ENCODE measurements at places on chromosomes 2 and 18.
A peak's percentile ranks its signal among the peaks of the same experiment; 100 is the strongest.

GRCh38 chr2:36376319-36376765, 20.8 kb downstream of the CRIM1 start:
- DNase-seq: no peak

DNA sequence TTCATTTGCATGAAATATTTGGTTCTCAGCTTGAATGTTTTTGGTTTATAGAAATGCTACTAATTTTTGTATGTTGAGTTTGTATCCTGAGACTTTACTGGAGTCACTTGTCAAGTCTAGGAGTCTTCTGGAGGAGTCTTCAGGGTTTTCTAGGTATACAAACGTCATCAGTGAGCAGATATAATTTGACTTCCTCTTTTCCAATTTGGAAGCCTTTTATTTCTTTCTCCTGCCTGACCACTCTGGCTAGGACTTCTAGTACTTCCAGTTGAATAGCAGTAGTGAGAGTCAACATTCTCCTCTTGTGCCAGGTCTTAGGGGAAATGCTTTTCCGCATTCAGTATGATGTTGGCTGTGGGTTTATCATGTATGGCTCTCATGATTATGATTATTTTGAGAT, 55.4 kb upstream of the THUMPD2 start:
- no peak for DNase-seq

DNA sequence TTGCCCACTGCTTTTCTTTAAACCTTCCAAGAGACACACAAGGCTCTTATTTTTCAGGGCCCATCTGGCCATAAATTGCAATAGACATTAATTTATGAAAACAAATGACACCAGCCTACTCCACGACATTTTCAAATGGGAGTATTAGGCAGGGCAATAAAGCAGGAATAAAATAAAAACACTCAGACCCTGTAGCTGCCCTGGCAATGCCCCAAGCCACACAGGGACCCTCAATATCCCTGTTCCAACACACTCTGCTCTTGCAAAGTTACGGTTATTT, 550.8 kb upstream of the TNP1 start:
- no peak for DNase-seq

DNA sequence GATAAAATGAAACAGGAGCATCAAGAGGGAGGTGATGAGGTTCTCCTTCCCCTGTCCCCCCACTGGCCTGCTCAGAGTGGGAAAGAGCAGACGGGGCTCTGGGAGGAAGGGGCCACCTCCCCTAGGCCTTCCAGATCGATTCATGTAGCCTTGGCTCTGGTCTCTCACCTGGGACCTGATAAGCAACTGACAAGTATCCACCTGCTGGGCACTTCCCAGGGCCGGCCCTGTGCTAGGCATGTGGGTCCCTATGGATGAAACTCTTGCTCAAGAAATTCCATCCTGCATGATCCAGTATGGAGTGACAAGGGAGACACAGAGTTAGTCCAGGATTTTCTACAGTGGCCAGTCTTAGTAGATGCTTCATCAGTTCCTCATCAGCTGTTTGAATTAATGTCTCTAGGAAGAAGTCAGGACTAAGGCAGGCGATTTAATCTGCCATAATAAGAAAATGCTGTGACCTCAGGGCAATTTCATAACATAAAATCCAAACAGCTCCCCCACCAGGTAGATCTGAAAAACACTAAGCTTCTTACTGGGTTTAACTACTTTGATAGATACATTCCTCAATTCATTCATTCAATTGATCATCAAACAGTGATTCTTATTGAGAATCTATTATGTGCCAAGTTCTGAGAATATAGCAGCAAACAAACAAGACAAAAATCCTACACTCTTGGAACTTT, 44.7 kb upstream of the ZFP36L2 start:
- DNase-seq: no peak

DNA sequence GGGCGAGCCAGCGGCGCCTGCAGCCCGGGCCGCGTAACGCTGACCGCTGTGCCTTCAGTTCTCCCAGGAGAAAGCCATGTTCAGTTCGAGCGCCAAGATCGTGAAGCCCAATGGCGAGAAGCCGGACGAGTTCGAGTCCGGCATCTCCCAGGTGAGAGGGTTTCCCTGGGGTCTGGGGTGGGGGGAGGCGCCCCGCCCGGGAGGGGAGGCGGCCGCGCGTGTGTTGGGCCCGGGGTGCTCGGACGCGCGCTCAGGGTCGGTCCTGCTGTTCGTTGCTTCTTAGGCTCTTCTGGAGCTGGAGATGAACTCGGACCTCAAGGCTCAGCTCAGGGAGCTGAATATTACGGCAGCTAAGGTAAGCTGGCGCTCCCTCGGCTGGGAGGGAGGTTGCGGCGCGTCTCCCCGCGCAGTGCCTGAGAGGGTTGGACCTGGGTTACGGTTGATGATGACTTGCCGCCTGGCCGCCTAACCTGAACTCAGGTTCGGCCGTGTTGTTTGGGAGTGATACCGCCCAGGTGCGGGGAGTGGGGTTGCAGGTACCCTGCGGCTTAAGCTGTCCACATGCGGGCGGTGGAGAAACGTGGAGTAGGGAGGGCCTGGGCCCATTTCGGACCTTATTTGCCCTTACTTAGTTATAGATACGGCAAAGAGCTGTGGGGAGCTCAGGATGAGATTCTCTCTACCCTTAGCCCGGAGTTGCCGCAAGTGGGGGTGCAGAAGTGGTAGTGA, 638 bp downstream of the RPS7 start:
- DNase-seq: no peak

GRCh38 chr2:180790891-180791290, 189.5 kb upstream of the UBE2E3 start:
- no peak for DNase-seq

DNA sequence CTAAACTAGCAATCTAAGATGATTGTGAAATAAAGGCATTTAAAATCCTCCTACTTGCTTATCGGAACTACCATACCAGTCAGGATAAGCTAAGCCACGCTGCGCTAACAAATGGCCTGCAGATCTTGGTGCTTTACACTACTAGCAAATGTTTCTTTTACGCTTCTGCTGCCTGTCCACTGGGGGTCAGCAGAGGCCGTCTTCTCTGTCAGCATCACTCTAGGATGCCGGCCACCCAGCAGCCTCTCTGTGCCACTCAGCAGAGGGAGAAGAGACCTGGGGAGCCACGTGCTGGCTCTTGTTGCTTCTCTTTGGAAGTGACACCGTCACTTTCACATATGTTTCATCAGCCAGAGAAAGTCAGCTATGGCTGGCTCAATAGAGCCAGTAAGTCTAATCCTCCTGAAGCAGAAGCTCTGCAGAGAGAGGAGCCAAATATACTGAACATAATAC, 36.6 kb downstream of the COPS8 start:
- peak; percentile 54 for DNase-seq

DNA sequence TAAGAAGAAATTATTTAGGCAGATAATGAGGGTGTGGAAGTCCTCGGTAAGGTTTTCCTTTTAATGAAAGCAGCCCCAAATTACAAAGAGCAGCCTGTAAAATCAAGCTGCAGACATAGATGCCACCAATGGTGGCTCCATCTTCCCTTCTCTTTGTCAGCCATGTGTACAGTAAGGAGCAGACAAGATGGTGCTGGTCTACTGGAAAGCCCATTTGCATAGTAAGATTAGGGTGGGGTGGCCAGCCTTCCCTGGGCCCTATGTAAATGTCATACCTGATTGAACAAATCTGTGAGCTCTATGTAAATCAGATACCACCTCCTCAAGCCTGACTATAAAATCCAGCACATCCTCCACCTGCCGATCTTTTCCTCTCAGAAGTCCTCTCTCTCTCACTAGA, 154.4 kb upstream of the SERTAD2 start:
- DNase-seq: no peak

- DNase-seq: no peak
Measured at GRCh38 chr18:7824970-7825369, 257.9 kb downstream of the PTPRM start.

DNA sequence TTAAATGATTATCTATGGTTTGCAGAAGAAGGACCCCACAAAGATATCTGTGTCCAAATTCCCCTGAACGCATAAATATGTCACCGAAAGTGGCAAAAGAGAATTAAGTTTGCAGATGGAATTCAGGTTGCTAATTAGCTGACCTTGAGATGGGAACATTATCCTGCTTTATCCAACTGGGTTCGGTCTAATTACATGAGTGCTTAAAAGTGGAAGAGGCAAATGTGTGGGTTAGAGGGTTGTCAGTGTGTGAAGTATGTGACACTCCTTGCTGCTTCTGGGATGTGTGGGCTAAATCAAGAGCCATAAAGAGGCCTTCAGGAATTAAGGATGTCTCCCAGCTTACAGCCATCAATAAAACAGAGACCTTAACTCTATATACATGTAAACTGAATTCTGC, 53.5 kb downstream of the CDH19 start:
- no peak for DNase-seq

DNA sequence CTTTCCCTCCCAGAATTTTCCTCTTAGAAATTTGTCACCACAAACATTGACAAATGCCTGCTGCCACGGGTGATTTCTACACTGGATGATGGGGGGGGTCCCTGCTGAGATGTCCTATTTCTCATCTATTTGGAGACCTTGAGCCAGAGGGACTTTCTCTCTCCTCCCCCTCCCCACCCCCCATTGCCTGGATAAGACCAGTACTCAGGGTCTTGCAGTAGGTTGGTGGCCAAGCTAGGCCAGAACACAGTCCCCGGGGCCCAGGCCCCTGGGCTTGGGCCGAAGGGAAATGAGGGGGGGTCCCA, 560 bp upstream of the DUSP2 start:
- no peak for DNase-seq

DNA sequence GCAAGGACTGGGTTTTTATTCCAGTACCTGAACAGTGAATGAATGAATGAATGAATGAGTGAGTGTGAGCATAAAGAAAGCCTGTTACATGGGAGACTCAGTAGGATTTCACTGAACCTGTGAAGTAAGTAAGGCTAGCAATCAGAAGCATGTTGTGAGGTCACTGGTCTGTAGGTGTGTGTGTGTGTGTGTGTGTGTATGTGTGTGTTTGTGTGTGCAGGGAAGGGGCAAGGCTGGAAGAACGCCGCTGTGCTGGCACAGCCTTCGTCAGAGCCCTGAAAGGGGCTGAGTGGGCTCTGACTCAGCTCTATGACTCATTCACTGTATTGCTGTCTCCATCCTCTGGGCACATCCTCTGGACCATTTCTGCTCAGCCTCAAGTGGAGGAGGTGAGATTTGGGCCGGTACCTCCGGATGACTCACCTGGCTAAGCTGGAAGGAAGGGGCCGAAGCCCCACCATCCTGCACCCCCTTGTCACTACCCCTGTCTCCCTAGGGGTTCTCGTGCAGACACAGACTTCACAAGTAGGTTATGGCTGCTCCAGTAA, 51.4 kb upstream of the MRPL33 start:
- DNase-seq: no peak

GRCh38 chr2:100818606-100819369, 1.2 kb upstream of the NPAS2 start:
- DNase-seq: peak; percentile 45

DNA sequence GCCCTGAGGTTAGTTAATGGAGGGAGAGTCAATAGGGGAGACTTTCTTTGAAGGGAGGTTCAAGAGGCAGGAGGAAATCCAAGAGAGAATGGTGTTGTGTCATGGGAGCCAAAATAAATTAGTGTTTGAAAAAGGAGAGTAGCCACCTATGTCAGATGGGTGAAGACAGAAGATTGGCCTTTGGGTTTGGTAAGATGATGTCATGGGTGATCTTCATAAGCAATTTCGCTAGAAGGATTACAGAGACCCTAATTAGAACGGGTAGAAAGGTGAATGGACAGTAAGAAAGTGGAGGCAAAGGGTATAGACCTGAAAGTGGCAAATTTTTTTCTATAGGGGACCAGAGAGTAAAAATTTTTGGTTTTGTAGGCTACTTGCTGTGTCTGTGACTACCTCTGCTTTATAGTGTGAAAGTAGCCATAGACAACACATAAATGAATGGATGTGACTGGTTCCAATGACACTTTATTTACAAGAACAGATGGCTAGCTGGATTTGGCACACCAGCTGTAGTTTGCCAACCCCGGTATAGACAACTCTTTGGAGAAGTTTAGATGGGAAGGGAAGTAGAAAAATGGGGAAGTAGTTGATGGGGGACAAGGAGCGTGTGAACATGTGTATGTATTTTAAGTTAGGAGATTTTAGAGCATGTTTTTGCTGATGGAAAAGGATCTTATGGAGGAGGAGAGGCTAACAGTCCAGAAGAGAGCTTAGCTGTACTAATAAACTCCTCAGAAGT, 9.3 kb downstream of the STAMBP start:
- no peak for DNase-seq

- DNase-seq: no peak
Measured at GRCh38 chr2:63764630-63765029, 77.1 kb upstream of the UGP2 start.

DNA sequence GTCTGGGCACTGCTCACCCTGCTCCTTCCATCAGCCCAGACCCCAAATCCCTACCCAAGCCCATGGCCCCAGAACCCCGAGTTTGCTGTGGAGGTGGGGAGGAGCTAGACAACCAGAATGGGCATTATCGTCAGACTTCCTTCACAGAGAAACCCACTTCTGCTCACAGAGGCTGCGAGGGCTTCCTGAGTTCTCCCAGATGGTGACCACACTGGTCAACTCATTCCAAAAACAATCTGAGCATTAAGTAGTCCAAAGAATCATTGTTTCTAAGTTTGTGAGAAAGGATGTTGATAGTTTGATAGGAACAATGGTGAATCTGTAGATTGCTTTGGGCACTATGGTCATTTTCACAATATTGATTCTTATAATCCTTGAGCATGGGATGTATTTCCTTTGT, 60.2 kb downstream of the LRRC30 start:
- DNase-seq: no peak

GRCh38 chr2:24239553-24239952, 64.7 kb downstream of the FAM228A start:
- DNase-seq: no peak

DNA sequence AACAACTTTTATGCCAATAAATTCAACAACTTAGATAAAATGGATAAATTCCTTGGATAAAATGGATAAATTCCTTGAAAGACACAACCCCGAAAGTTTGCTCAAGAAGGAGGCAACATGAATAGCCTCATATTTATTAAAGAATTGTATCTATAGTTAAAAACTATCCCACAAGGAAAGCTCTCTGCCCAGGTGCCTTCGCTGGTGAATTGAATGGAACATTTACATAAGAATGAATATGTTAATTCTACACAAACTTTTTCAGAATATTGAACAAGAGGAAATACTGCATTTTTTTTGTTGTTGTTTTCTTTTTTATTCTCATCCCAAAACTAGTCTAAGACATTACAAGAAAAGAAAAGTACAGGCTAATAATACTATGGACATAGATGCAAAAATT, 805.3 kb upstream of the RAB6C start:
- no peak for DNase-seq

Measured in GM13976 (cell line).